ENCODE measurements at places on chromosomes 7 and 10. TPM values are rescaled to one million over a fixed set of nuclear protein-coding genes. Genes with fewer than 3 reads are reported as not detected.

- DNase-seq = no peak
Measured at GRCh38 chr10:66698069-66698468, 227.8 kb upstream of the LRRTM3 start.

GRCh38 chr10:71333129-71333887 is 14.2 kb downstream of the SLC29A3 start:
- DNase-seq = no peak

CCDC136 gene
- total RNA-seq = 9.4 TPM

DRGX gene
- not detected for total RNA-seq

FGFR2 gene
- total RNA-seq = not detected

GBF1 gene
- 47.1 TPM for total RNA-seq

MUC12 gene
- total RNA-seq = not detected
